ENCODE measurements at places on chromosomes 13 and 19.

GRCh38 chr19:45423033-45423588, 606 bp downstream of the ERCC1 start:
- no peak for DNase-seq

DNA sequence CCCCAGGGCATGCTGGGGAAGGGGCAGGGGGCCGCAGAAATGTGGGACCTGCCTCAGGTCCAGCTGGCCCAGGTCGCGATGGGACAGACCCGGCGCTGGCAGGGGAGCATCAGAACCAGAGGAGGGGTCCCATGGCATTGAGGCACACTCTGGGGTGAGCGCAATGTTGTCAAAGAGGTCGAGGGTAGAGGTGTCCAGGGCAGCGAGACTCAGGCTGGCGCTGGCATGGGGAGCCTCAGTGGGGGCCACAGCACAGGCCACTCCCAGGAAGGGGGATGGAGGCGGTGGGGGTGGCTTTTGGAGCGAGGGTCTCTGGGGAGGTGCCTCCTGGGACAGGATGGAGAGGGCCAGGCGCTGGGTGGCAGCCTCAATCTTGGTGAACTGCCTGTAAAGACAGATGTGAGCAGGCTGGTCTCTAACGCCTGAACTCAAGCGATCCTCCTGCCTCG, 944 bp downstream of the C19orf85 start:
- no peak for DNase-seq

GRCh38 chr13:60347690-60348089, 49.3 kb upstream of the TDRD3 start:
- no peak for DNase-seq

DNA sequence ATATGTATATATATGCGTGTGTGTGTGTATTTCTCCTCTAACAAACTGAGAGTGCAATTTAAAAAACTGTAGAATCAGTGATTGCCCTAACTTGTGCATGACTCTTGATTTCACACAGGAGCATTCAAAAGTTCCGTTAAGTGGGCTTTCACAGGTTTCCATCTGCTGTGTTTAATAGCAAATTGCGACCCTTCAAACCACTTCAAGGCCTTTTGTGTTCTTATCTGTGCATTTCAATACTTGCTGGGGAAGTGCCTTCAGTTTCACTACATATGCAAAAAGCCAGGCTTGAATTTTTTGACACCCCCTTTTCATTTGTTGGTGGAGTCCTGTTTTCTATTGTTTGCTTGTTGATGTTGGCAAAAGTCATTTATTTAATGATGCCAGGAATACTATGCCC, 158.0 kb downstream of the TM9SF2 start:
- DNase-seq, result no peak

All from NCI-H446 (cell line).